ENCODE measurements at places on chromosomes 3 and 15.
A peak's percentile ranks its signal among the peaks of the same experiment; 100 is the strongest.

DNA sequence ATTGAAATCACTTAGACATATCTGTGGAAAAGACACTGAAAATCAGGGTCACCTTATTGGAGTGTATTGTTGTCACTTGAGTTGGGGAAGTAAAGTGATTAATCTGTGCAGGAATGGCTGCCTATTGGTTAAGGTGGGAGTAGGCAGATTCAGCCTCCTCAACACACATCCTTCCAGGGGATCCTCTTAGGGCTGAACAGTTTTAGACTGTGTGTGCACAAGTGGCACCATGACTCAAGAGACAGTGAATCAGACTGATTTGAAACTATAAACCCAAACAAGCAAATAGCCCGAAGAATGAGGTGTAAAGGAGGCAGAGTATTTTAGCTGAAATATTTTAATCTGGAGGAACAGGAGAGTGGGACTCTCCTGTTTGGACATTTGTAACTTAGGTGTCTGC is 4.9 kb downstream of the ABHD17C start:
- DNase-seq = no peak

- DNase-seq = no peak
Observed at GRCh38 chr3:7682822-7683229, 818.8 kb upstream of the LMCD1 start.

- peak; percentile 60 for DNase-seq
Observed at GRCh38 chr3:25021816-25022215, 406.2 kb upstream of the RARB start.

DNA sequence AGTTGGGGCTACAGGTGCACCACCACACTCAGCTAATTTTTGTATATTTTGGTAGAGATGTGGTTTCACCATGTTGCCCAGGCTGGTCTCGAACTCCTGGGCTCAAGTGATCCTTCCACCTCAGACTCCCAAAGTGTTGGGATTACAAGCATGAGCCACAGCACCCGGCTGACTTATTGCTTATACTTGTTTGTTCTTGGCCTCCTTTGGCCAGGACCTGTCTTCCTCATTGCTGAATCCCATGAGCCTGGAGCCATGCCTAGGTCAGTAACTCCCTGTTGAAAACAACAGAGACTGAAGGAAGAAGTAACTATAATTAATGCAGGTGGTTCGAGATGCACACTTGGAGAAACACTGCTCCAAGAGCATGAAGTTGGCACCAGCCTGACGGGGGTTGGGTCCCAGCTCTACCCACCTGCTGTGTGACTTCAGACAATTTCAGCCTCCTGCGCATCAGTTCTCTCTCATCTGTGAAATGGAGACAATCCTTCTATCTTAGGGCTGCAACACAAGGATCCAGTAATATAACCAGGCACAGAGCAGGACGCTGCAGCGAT is 38.9 kb downstream of the CPN2 start:
- DNase-seq = no peak

GRCh38 chr3:11120091-11120805 is 34.0 kb upstream of the HRH1 start:
- no peak for DNase-seq

- DNase-seq = no peak
Observed at GRCh38 chr3:55198554-55198953, 270.7 kb upstream of the LRTM1 start.

DNA sequence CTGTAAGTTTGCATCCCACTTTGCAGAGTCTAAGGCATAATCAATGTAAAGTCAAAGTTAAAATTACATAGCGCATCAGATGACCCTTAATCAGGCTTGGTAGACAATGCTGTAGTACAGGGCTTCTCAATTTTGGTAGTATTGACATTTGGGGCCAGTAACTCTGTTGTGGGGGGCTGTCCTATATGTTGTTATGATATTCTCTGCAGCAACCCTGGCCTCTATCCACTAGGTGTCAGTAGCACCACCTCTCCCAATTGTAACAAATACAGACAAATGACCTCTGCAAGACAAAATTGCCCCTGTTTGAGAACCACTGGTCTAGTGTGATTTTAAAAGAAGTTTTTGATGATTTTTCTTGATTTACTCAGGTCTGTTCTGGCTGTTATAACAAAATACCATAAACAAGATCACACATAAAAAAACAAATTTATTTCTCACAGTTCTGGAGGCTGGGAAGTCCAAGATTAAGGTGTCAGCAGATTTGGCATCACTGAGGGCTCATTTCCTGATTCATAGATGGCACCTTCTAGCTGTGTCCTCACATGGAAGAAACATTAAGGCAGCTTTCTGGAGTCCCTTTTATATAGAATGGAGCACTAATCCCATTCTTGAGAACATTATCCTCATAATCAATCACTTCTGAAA is 37.6 kb upstream of the SLC9A9 start:
- peak; percentile 19 for DNase-seq

DNA sequence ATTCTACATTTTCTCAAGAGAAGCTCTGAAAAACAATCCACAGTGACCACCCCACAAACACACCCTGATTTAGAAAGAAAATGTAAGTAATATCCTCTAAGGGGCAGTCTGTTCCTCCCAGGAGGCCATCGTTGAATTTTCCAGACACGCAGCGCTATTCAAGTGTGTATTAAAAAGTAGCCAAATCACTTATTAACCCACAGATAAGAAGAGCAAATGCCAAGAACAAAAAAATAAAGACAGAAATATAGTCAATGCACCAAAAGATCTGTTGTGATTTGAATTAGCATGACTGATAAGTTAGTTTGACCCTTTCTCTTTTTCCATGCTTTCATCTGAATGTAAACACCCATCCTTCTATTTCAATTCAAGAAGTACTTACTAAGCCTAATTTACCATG is 622.8 kb upstream of the ZNF385D start:
- no peak for DNase-seq

- DNase-seq = no peak
Observed at GRCh38 chr15:48486228-48486627, 155.0 kb downstream of the DUT start.

DNA sequence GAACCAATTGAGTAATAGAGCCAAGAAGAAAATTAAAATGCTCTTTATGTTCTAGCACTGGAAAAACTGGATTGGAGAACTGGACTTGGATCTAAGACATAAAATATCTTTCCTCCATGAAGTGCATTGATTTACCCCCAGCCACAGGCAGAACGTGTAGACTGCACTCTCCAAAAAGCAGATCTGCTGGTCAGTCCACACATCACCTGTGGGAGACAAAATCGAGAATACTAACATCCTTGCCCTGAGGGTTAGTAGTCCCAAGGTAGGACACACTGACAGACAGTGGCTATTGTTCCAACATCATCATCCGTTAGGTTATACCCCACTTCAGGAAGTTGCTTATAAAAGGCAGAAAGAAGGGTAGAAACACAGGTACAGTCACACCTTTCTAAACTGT is 257.1 kb upstream of the STT3B start:
- DNase-seq = no peak

- DNase-seq = no peak
Observed at GRCh38 chr3:192850451-192850981, 67.1 kb downstream of the MB21D2 start.

DNA sequence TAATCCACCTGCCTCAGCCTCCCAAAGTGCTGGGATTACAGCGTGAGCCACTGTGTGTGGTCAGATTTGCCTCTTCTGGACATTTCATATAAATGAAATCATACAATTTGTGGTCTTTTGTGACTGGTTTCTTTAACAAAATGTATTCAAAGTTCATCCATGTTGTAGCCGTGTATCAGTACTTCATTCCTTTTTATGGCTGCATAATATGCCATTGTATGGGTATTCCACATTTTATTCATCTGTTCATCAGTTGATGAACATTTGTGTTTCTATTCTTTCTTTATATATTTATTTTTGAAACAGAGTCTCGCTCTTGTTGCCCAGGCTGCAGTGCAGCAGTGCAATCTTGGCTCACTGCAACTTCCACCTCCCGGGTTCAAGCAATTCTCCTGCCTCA is 25.8 kb downstream of the WDR76 start:
- no peak for DNase-seq

All from T47D (cell line).